ENCODE measurements at places on chromosomes 3 and 15.

DNA sequence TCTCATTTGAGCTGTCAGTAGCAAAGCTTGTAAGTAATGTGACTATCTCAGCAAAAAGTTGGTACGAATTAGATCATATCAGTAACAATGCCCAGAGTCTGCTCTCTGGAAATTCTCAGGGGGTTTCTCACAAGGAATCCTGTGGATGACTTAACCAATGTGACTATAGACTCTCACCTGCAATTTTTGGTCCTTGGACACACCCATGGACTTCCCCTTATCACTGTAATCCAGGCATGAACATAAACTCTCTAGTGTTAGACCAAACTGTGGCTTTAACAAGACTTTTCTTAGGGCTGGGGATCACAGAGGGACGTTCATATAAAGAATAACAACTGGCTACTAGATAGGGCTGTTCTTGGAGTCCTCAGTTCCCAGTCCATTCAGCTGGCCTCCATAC lies 3.9 kb upstream of the ZNF80 start:
- DNase-seq: no peak

- no peak for DNase-seq
Observed at GRCh38 chr3:170717410-170718402, 131.8 kb upstream of the SLC7A14 start.

GRCh38 chr3:156382458-156383346 lies 172.2 kb downstream of the SSR3 start:
- no peak for DNase-seq

DNA sequence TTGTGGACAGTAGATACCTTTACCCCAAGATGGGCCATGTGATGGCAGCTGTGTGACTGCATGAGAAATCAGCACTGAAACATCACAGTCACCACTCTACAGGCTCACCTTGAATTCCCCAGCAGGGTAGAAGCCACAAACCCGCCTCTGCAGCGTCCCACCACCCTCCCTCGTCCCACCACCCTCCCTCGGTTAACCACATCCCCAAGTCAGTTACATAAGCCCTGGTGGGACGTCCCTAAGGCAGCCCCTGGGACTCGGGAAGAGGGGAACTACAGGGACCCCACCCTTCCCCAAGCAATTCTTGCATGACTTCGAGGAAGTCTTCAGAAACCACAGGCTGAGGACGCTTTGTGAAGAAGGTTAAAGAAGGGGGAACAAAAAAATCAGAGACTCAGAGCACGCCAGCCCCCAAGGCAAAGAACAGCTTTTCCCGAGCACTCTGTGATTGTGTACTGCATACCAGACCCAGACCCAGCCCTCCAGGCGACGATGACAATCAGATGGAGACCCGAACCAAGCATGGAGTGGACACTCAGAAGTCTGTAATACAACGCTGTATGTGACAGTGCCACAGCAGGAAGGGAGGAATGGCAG lies 60.5 kb downstream of the SH3BP5 start:
- peak; percentile 37 for DNase-seq

DNA sequence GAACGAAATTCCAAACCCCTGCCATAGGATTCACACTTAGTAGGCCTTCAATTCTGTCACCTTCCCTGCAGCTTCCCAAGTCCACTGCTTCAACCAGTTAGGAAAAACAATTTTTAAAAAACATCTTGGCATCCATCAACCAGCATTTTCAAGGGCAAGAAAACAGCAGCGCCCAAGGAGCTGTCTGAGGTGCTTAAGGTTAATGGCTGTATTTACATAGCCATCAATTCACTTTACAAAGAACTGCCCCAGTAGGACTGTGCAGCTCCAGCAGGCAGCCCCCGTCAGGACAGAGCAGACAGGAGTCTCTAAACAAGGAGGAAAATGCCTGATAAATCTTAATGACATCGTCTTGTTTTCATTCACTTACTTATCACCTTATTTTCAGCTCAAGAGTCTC lies 13.3 kb downstream of the TAFA4 start:
- DNase-seq: no peak

Measured in bone marrow (tissue), 2 donors.